CD4-positive, alpha-beta T cell treated with Interleukin-17A for 1 hour (primary cell): ENCODE measurements at places on chromosomes 1 and 21.

DNA sequence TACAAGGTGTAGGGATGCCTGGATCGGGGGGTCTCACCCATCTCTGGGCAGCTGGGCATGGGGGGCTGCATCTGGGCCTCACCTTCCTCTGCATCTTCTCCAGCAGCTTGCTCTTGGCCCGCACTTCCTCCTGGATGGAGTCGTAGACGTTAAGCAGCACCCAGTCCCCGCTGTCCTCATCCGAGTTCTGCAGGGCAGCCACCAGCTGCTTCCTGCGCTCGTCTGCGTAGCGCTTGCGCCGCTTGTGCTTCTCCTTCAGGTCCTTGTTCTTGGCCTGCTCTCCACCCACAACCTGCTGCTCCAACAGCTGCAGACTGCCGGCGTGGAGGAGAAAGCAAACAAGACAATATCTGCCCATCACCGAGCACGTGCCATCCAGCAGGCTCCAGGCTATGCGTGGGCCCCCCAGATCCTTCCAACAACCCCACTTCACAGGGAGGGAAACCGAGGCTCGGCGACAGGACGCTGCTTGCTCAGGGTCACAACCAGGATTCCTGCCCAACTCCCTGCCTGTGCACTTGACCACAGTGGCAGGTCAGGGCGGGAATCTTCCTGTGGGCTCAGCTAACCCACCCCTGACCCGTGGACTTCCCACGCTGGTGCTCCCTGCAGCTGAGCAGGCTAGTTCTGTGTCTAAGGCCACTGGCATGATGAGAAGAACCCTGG is 21.5 kb upstream of the DDOST start:
- DNase-seq: no peak

- DNase-seq: peak; percentile 64
Observed at GRCh38 chr1:169427081-169427641, at the start of gene CCDC181. TSS of gene CCDC181 (minus strand) at chr1:169427474. CDS start at chr1:169424927, 2,547 bp downstream.

GRCh38 chr21:33064623-33065390 is 5.1 kb upstream of the OLIG1 start:
- no peak for DNase-seq

DNA sequence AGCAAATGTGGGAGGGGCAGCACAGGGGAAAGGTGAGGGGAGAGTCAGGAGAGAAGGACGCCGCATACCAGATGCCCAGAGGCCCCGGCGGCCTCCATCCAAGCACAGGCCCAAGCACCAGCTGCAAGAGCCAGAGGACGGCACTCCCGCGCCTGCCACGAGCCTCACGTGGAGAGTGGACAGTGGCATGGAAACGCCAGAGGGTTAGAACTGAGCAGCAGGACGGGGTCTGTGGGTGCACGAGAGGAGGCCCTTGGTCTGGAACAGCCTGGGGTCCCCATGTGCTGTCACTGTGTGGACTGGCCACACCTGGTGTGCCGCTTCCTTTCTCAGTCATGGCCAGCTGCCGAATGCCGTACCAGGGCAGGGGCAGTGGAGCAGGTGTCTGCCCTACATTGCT is 68.7 kb downstream of the AGPAT3 start:
- no peak for DNase-seq

- DNase-seq: no peak
Observed at GRCh38 chr1:22810378-22810777, 99.7 kb downstream of the EPHB2 start.
